Hematopoietic multipotent progenitor cell treated with erythropoietin and hydrocortisone succinate and interleukin-3 and kit ligand, for 17 days (in vitro differentiated cells): ENCODE measurements at places on chromosomes 2 and 18.

DNA sequence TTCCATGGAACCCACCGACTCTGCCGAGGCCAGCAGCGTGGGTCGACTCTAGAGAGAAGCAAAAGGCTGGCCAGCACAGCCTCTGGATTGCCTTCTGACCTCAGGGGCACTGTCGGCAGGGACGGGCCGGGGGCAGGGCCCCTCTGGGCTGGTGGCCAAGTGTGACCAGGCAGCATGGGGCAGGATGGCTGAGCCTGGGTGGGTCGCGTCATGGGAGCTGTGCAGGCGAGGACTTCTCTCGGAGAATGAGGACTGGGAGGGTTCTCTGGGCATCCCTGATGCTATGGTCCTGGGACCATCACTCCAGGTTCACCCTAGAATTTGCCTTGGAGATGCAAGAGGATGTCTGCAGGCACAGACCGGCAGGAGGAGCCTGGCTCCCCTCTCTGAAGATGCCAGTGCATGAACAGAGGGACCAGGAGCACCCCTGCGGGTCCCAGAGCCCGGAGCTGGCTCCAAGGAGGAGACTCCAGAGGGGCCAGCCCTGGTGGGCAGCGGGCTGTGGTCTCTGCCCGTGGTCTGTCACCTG lies 289.2 kb downstream of the NDUFA10 start:
- no peak for DNase-seq

- DNase-seq = no peak
Observed at GRCh38 chr2:239661334-239662312, 260.8 kb upstream of the HDAC4 start.

GRCh38 chr2:47999512-47999911 lies 93.2 kb upstream of the FBXO11 start:
- DNase-seq = no peak

DNA sequence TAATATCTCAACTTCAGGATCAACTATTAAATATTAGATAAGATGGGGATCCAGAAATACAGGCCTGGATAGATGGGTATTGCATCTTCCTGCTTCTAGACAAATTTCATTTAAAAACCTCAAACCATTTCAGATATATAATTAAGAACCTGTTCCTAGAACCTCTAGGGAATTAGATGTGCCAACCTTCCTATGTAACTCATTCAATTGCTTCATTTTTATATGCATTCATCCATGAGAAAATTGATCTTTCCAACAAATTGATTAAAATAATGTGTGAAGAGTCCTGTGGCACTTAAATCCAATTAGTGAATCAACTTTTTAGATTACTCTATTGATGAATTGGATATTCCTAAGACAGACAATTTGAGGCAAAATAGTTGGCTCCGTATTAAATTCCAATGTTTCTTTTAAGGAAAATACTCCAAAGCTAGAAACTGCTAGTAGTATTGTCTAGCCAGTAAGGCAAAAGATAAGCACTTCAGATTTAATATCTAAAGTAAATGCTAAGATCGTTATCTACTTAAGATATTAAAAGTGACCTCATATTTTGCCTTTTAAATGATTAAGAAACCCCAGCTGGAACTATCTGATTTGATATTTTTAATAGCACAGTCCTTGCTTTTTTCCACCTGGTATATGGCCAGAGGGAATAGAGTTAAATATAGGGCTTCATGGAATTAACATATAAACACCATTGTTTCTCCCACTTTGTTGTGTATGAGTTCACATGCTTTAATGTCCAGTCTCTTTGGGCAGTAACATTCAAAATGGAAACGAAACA lies 35.8 kb downstream of the DARS1 start:
- DNase-seq = no peak

- DNase-seq = no peak
Observed at GRCh38 chr2:207205173-207205957, 39.6 kb upstream of the KLF7 start.

- DNase-seq = no peak
Observed at GRCh38 chr2:142885543-142885942, 8.1 kb downstream of the KYNU start.

- DNase-seq = no peak
Observed at GRCh38 chr18:12397793-12398192, 9.9 kb upstream of the PRELID3A start.

DNA sequence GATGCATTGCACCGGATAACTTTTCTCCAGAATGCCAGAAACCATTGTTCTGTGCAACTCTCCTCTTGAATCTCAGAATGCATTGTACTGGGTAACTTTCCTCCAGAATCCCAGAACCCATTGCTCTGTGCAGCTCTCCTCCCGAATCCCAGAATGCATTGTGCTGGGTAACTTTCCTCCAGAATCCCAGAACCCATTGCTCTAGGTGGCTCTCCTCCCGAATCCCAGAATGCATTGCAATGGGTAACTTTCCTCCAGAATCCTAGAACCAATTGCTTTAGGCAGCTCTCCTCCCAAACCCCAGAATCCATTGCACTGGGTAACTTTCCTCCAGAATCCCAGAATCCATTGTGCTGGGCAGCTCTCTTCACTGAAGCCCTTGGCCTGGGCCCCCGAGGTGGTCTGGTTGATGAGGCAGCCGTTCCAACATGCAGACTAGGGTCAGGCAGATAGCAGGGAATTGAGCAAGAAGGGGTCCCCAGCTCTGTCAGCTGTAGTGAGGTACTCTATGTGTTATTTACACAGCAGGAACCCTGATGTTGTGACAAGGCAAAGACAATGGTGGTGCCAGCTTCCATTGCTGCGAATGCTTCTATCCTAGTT lies 9.4 kb downstream of the FOSL2 start:
- no peak for DNase-seq

GRCh38 chr2:202378662-202379358 lies 2.7 kb downstream of the BMPR2 start:
- no peak for DNase-seq

DNA sequence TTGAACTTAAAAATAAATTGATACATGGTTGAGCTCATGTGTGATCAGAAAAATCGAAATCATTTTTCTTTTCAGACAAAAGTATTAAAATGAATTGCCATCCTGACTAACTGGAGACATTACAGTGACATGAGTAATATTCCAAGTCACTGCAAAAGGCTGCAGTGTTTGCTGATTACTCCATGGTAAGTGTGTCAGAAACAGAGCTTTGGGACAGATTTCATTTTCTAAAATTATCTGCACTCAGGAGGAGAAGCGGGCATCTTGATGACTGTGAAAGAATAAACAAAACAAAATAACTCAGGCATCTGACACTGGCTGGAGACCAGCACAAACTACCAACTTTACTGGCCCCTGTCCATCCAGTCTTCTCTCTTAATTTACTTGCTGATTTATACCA lies 312.3 kb upstream of the PIK3C3 start:
- DNase-seq = no peak

- no peak for DNase-seq
Observed at GRCh38 chr2:108988076-108988795, 784 bp downstream of the EDAR start.

GRCh38 chr18:76984193-76985155 lies 148.1 kb downstream of the MBP start:
- no peak for DNase-seq
